ENCODE measurements at places on chromosomes 12 and 14.

DNA sequence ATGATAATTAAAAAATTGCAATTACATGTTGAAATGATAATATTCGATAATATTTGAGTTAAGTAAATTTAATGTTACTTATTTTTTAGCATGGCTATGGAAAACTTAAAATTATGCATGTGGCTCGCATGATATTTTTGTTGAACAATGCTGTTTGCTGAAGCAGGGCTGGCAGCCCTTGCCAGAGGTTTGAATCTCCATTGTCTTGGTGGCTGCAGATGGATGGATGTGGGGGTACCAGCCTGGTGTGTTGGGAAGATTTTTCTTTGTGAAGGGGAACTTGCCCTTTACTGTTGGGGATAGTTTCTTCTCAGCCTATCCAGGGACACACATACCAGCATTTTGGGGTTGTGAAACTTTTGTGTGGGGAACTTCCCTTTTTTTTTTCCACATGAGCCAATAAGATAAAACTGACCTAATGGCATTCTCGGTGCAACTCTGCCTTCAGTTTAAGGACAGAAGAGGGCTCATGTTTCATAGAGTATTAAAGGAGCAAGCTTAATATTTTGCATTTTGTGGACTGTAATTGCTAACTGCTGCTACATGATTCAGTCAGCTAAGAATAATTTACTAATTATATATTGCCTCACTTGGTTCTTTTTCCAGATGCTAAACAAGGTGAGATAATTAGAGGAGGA is 8.8 kb downstream of the RASSF3 start:
- no peak for DNase-seq

DNA sequence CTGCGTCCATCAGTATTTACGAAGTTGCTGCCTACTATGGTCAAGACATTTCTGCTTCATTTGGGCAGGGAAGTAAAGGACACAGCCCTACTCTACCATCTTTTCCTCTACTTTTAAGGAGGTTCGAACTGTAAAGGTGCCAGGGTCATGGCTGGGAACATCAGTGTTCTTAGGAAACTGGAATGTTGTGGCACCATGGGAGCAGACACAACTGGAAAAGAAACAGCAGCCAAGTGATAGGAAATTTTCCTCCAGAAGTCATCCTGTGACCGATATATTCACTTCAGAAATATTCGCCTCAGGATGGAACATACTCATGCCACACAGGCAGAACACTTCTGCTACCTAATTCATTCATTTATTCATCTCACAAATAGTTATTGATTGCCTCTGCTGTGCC is 104.4 kb downstream of the ETV6 start:
- DNase-seq = no peak

DNA sequence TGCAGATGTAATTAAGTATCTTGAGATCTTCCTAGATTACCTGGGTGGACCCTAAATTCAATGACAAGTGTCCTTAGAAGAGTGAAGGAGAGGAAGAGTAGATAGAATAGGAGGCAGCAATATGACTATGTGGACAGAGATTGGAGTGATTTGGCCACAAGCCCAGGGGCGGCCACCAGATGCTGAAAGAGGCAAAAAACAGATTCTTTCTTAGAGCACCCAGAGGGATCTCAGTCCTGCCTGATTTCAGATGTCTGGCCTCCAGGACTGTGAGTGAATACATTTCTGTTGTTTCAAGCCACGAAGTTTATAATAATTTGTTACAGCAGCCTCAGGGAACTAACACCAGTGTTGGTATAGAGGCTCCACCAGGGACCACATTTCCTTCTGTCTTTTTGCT is 67.3 kb downstream of the DACT1 start:
- DNase-seq = no peak

GRCh38 chr12:12726555-12727093 is 9.5 kb downstream of the CDKN1B start:
- DNase-seq = no peak

DNA sequence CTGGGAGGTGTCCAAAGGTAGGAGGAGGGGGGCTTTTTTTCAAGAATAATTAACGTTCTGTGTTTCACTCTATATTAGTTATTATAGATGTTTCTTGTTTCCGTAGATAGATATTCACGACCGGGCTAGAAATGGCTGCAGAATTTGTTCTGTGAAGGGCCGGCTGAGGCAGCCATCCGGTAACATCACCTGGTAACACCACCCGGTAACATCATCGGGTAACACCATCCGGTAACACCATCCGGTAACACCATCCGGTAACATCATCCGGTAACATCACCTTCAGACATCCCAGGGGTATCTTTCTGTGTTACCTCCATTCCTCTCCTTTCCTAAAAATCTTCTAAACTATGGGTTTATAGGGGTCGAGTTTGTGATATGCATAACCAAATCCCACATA is 1336.7 kb upstream of the TMEM132C start:
- DNase-seq = no peak

DNA sequence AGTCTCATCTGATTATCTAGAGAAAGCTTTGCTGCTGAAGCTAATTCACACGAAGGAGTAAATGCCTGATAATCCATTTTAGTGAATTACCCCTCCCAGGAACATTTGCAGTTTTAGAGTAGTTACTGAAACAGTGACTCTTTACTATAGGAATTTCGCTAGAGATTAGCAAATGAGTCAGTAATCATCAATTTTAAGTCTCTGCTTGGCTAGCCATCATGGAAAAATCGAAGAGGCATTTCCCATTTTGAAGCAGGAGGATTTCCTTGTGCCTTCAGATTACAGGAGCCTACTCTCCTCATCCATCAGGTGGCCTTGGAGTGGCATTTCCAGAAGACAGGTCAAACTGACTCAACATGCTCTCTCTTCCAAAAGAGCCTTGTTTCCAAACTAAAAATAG is 154.5 kb downstream of the EGLN3 start:
- no peak for DNase-seq

- no peak for DNase-seq
These were observed 88.3 kb downstream of the TESC start for GRCh38 chr12:117010693-117011451.

DNA sequence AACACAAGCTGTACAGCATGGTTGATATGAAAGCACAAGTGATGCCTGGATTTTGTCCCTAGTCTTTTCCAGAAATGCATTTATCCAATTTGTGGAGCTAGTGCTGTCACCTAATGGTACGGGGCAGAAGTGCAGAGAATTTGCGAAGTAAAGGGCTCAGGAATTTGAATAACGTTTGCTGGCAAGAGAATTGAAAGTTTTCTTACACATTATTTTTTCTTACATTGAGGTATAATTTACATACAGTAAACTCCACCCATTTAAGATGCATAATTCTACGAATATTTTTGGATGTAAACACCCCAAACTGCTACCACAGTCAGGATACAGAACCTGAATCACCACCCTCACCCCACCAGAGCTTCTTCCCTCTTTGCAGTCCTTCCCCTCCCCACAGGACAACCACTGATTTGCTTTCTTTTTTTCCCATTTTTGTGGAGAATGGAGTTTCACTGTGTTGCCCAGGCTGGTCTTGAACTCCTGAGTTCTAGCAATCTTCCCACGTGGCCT is 3.5 kb downstream of the AICDA start:
- DNase-seq = no peak

DNA sequence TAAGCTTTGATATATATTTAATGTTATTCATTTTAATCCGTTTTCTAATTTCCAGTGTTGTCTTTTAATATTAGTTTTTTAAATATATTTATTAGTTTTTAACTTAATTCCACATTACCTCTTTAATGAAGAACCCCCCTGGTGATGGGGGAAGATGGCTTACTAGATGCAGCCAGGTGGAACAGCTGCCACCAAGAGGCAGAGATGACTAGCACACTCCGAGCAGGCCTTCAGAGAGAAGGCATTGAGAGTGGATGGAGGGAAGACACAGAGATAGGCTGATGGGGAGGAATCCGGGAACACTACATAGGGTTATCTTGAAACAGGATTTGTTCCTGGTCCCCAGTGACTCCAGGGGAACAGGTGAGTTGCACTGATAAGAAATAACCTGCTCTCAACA is 771.6 kb downstream of the LRFN5 start:
- DNase-seq = no peak

GRCh38 chr14:50106178-50106577 is 10.2 kb downstream of the VCPKMT start:
- DNase-seq = no peak

DNA sequence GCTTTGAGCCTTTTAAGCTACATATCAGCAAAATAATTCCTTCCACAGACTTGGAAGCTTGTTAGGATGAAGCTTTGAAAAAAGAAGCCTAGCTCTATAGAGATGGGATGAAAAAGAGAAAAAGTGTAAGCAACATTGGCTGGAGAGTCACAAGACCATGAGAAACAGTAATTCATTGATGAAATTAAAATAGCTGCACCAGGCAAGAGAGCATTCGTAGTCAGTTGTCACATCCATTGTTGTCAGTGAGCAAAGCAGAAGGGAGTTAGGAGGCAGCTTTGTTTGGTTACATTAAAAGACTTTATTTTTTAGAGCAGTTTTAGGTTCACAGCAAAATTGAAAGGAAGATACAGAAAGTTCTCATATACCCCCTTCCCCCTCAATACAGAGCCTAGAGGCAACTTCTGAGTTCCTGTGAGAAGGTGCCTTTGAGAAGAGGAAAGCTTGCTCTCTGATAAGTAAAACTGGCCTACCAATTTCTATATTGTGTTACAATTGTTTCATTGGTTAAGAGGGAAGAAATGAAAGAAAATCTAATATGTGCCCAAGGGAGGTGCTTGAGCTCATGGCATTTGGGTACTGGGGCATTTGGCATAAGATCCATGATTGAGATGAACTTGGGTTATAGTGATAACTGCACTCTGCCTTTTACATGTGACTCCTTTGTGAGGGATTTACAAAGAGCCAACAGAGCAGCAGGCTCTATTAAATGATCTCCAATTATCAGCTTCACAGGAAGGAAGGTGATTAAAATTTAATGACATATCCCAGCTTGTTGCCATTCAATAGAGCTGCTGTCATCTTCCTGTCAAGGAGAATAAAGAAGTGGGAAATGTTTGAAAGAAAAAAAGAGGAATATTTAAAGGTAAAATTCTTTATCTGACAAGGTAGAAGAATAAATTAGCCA is 361.3 kb upstream of the TMTC1 start:
- no peak for DNase-seq

Measured in stimulated activated CD4-positive, alpha-beta T cell treated with anti-CD3 and anti-CD28 coated beads, Interleukin-1b, Interleukin-23, amount 100 ng/mL, for 1 hour (primary cell).